ENCODE measurements at places on chromosomes 2 and 18.

GRCh38 chr18:35174093-35174731 lies 66.6 kb upstream of the ZNF397 start:
- DNase-seq, result no peak

- DNase-seq, result no peak
Observed at GRCh38 chr18:37953876-37954275, 388.3 kb upstream of the CELF4 start.

DNA sequence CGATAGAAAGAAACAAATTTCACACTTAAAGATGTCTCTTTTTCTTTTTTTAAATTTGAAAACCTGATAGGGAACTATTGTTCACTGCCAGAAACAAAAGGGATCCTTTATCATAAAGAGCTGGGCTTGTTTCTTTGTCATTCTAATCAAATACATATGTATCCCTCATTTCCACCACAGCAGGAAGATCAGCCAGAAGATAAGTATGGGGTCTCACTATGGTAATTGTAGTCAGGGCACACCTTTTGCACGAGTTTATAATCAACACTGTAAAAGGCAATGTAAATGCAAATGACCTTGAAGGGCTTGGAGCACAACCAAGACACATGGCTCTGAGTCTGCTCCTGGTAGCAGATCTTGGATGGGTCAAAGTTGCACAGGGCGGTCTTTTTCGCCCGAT lies 109.5 kb downstream of the NXPH2 start:
- DNase-seq, result no peak

- no peak for DNase-seq
Observed at GRCh38 chr2:134362740-134363139, 108.9 kb downstream of the MGAT5 start.

- no peak for DNase-seq
Observed at GRCh38 chr2:233813236-233814055, 35.3 kb downstream of the MROH2A start.

DNA sequence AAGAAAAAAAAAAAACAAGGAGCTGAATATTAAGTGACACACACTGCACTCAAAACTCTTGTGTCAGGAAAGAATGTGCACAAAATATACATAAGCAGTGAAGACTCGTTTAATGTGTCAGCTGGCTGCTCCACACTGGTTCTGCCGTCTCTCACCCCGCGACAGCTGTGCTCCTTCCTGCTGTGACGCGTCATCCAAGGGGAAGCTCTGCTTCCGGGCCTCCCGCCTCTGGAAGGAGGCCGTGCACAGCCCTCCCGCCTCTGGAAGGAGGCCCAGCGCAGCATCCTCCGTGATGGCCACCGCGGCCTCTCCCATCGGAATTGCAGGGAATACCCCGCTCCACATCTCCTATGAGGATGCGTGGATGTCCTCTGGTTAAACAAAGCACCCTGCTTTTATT lies 151.0 kb downstream of the HDAC4 start:
- DNase-seq, result no peak

DNA sequence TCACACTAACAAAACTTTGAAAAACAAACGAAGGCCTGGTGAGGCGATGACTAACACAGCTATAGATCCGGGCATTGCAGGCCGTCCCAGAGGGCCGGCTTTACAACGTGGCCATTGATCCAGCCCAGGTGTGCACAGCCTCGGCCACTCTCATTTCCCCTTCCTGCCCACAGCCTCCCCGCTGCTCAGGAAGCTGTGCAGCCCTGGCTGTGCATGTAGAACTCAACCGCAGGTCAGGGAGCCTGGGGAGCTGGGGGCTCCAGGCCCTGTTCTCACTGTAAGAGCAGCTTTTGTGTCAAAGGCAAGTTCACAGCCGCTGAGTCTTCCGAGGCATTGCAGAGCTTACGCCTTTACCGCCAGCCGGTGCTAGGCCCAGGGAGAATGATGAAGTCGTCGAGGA lies 87.2 kb downstream of the LONRF2 start:
- no peak for DNase-seq

- no peak for DNase-seq
Observed at GRCh38 chr2:158782136-158782535, 13.0 kb upstream of the DAPL1 start.

- no peak for DNase-seq
Observed at GRCh38 chr18:36465970-36466369, 168.5 kb downstream of the FHOD3 start.

GRCh38 chr2:212005085-212005671 lies 533.4 kb downstream of the ERBB4 start:
- no peak for DNase-seq

GRCh38 chr2:155424518-155424917 lies 726.0 kb downstream of the KCNJ3 start:
- DNase-seq, result no peak

DNA sequence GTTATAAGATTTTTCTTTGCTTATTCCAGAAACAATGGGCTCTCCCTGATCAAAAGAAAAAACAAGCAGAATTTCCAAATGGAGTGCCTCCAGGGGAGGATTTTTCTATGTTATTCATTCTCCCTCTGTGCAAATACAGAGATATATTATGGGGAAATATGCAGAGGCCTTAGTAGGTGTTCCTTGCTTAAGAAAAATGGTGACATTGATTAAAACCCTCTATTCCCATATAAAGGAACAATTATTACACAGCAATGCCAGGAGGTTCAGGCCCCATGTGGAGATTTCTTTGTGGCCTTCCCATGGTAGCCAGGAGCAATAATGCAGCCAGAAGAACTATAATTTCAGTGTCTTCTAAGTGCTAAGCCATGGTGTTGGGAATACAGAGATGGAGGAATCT lies 255.9 kb upstream of the CXCR4 start:
- no peak for DNase-seq

- no peak for DNase-seq
Observed at GRCh38 chr2:16614314-16614860, 51.2 kb downstream of the CYRIA start.

DNA sequence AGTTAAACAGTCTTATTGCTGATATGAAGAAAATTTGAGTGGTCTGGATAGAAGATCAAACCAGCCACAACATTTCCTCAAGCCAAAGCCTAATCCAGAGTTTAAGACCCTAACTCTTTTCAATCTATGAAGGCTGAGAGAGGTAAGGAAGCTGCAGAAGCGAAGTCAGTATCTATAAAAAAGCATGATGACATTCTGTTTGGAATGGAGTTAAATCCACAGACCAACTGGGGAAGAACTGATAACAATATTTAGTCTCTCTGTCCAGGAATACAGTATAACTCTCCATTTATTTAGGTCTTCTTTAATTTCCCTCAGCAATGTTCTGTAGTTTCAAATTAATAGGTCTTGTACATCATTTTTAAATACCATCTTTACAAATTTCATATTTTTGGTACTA lies 16.0 kb downstream of the PIGN start:
- DNase-seq, result no peak

DNA sequence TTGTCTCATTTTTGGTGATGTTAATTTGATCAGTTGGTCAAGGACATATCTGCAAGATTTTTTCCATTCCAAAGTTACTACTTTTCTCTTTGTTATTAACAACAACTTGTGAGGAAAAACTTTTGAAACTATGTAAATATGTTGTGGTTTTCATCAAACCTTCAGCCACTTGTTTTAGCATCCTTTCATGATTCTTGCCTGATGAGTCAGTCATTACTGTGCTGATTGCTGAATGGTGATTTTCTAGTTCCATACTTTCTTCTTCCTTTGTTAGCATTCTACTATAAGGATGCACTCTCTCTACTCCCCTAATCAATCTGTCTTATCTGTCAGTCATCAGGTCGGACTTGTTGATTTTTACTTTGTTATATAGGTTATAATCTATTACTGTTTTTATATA lies 10.9 kb downstream of the TMEM87B start:
- DNase-seq, result no peak

DNA sequence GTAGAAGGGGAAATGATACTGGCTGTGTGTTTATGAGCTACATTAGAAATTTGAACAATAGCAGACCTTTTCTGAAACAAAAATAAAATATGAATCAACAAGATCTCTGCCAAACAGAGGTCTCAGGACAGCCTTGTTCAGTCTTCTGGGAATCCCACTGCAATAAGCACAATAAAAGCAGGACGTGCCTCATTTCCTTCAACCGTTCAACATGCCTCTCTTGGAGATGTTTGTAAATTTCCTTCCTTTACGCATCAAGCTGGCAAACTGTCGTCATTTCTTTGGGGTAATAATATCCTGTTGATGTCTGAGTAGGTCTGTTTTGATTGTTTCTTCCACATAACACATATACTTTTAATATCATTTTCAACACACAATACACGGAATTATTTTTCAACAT lies 77.2 kb downstream of the TCF4 start:
- no peak for DNase-seq

DNA sequence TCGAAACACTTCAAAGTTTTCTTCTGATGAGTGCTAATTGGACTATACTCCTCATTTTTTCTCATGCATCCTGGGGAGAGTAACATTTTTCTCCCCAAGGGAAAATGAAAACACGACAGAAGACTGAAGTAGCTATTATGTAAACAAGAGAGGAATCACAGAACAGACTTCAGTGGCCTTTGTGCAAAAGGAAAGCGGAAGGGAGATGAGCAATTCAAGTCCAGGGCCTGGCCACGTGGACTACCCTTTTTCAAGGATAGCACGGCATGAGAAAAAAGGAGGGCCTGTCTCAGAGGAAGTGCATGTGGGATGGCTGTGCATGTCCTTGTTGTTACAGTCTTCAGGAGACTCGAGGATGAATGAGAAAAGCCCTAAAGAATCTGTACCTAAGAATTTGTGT lies 43.8 kb upstream of the KCNE4 start:
- DNase-seq, result no peak

GRCh38 chr2:186187854-186188253 lies 298.2 kb upstream of the ZC3H15 start:
- no peak for DNase-seq

GRCh38 chr2:4862031-4862430 lies 830.2 kb upstream of the SOX11 start:
- DNase-seq, result no peak

GRCh38 chr2:58533376-58533775 lies 292.3 kb upstream of the FANCL start:
- DNase-seq, result no peak

DNA sequence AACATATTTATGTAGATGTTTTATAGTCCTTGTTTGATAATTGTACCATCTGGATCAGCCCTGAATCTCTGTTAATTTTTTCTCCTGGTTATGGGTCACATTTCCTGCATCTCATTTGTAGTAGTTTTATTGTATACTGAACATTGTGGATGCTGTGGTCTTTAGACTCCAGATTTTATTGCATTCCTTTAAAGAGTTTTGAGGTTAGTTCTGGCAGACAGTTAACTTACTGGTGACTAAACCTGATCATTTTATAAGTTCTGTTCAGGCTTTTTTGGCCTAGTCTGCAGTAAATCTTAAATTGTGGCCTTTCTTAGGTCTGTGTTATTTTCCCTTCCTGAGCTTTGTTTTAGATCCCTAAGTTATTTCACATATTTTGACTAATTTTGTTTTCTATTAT lies 84.3 kb downstream of the FANCL start:
- no peak for DNase-seq

GRCh38 chr2:61478086-61478485 lies 7.2 kb upstream of the USP34 start:
- DNase-seq, result no peak

DNA sequence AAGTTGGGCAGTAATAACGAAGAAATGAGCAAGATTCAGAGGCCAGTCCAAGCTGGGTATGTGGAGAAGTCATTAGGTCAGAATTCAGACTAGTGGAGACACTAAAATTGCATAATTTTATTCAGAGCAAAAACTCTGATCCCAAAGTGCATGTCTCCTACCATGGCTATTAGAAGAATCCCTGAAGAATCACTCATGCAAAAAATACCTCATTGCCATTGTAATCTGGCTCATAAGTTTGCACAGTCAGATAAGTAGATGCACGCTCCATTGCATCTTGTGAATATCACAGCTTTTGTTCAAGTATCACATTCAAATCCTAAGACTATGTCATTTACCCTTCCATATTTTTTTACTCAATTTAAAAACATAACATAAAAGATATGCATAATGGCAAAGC lies 692.2 kb upstream of the KLHL29 start:
- DNase-seq, result no peak

- DNase-seq, result no peak
Observed at GRCh38 chr18:48335829-48336228, 73.4 kb downstream of the ZBTB7C start.

DNA sequence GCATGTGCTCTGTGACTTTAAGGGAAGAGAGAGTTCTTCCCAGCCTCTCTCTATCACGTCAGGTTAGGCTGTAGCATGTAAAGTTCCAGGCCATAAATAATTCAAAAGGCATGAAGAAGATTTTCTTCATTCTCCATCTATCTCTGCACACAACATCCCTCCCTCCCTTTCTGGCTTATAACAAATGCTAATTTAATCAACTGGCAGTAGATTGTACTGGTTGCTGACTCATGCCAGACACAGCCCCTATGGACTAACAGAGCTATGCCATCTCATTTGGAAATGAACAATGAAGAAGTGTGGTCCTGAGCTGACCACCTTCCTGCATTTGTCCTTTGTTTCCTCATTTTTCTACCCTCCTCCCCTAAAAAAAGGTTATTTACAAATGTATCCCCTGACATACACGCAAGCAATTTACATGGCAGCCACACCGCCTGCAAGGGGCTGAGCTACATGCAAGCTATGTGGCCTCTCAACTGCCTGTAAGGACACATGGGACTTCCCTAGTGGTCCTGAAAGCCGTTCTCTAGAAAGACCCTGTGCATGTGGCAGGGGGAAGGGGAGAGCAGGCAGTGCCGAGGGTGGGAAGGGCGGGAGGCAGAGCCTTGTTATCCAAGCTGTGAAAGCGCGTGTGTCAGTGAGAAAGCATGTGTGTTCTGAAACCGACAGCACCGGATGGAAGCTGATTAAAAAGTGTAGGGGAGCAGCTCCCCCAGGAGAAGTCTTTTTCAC lies 90.9 kb upstream of the KLF7 start:
- no peak for DNase-seq

GRCh38 chr2:200100027-200100426 lies 144.6 kb downstream of the MAIP1 start:
- no peak for DNase-seq

DNA sequence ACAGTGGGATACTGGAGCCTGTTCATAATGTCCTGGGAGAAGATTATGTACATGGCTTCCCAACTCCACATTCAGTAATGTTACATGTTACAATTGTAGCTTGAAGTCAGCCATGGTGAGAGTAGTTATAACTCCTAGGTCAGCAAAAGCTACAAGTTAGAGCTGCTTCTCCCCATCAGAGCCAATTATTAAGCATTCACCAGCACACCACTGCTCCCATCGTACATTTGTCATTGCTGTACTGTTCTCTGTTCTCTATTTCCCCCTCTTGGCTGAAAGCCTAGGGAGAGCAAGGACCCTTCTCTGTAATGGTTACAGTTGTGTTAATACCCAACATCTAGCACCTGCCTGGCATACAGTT lies 5.3 kb upstream of the TLK1 start:
- no peak for DNase-seq

- DNase-seq, result no peak
Observed at GRCh38 chr2:181972431-181973170, 13.1 kb upstream of the PPP1R1C start.

GRCh38 chr18:44680273-44681075 lies at the start of gene SETBP1:
SETBP1 (plus strand) TSS chr18:44680888; CDS start chr18:44701347, 20,459 bp downstream.
- DNase-seq, result no peak

- DNase-seq, result no peak
Observed at GRCh38 chr2:9681427-9681817, 50.6 kb upstream of the YWHAQ start.

Measured in cerebellar nuclear complex (tissue), 1 donor.